Kidney glomerular epithelial cell (primary cell): ENCODE measurements at places on chromosomes 16 and 17.

GRCh38 chr17:42334677-42335076 is 46.4 kb downstream of the STAT5A start:
- DNase-seq: no peak

GRCh38 chr16:67886387-67886786 is 1.7 kb downstream of the NRN1L start:
- DNase-seq: no peak

- no peak for DNase-seq
These were observed 14.3 kb upstream of the METTL22 start for GRCh38 chr16:8607214-8607613.

DNA sequence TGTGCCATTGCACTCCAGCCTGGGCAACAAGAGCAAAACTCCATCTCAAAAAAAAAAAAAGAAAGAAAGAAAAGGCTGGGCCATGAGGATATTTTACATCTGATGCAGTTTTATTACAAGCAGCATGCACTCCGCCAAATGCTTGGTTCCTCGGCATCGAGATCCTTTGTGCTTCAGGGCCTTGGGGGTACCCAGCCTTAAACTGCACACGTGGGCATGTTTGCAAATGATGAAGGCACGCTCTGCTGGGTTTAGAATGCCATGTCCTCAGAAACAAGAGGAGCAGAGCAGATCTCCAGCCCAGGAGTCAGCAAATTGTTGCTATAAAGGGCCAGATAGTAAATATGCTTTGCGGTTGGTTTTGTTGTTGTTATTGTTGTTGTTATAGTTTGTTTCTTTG is 153.2 kb downstream of the KATNIP start:
- DNase-seq: no peak

- DNase-seq: no peak
These were observed 104.4 kb downstream of the GRIN2A start for GRCh38 chr16:10077861-10078260.

DNA sequence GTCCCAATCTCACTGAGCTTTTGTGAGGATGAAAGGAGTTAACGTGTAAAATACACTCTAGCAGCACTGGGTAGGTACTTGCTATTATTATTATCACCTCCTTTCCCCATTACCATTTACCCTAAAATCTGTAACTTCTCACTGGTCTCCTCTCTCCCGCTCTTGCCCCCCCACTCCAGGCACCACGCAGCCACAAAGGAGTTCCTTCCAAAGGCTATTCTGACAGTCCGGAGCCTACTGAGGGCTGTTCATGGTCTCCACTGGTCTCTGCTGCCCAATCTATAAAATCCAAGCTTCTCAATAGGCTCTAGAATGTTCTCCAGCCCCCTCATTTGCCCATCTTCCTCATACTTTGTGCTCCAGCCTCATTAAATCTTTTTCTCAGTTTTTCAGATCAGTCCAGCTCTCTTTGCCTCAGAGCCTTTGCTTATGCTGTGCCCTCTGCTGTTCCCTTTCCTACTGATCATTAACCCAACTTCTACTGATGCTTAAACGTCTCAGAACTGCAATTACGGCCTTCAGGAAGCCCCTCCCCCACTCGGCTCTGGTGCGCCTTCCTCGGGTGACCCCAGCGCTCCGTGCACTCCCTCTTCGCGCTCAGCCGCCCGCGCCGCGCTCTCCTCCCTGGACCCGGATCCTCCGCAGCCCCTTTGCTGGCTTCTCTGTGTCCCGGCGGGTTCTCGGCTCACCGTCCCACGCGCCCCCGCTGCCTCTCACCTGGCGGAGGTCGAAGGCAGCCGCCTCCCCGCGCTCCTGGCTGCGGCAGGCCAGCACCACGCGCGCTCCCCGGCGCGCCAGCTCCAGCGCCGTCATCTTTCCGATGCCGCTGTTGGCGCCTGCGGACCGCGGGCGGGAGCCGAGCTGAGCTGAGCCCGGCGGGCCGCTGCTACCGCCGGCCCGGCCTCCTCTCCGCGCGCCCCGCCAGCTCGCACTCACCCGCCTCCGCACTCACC is 737 bp downstream of the DHRS13 start:
- DNase-seq: peak; percentile 33

DNA sequence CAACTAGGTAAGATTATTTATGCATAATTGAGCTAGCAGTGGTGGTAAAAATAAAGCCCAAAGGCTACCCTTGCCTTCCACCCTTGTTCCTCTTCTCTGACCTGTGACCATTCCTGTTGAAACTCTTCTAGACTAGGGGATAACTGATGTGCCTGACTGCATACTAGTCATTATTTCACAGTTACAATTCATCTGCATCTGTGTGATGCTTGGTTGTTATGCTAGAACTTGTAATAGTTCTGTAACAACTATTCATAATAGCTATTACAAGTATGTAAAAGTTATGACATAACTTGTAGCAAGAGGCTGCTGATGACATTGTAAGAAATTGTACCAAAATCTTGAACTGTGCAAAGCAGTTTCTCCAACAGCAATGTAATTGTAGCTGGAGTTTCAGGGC is 2.4 kb upstream of the VAC14 start:
- DNase-seq: no peak

GRCh38 chr17:48728232-48729231 is at the start of gene HOXB13:
Gene HOXB13, minus strand, starts transcription at chr17:48728750. Its CDS starts 157 bp downstream, at chr17:48728593.
- DNase-seq: no peak

DNA sequence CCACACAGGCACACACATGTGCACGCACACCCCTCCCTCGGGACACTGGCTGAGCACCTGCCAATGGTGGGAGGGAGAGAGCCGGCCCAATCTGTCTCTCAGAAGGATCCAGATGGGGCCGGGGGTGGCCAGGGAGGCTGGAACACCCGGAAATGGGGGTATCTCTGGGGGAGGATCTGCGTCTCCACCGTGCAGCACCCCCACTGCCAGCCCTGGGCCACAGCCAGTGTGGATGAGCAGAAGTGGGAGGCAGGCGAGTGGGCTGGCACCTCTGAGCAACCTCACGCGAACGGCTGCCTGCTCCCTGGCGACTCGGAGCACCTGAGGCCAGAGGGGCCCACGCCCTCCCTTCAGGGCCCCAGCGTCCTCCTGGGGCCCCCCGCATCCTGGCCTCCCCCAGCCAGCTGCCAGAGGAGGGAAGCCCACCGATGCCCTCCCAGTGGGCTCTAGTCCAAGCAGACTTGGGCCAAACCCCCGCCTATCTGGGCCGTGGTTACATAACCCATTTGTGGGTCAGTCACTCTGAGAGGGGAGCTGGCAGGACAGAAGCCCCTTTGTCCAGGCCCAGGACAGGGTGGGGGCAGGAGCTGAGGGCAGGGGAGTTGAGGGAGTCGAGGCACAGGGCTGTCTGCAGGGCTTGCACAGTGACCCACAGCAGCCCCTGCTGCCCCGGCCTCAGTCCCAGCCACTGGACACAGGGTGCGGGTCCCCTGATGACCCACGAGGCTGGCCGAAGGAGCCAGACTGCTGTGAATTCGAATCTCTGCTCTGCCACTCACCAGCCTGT is 5.6 kb downstream of the CASKIN1 start:
- no peak for DNase-seq

GRCh38 chr16:14372471-14372870 is 257.6 kb downstream of the PARN start:
- no peak for DNase-seq

GRCh38 chr17:78294776-78295175 is 63.3 kb downstream of the TMEM235 start:
- DNase-seq: no peak

DNA sequence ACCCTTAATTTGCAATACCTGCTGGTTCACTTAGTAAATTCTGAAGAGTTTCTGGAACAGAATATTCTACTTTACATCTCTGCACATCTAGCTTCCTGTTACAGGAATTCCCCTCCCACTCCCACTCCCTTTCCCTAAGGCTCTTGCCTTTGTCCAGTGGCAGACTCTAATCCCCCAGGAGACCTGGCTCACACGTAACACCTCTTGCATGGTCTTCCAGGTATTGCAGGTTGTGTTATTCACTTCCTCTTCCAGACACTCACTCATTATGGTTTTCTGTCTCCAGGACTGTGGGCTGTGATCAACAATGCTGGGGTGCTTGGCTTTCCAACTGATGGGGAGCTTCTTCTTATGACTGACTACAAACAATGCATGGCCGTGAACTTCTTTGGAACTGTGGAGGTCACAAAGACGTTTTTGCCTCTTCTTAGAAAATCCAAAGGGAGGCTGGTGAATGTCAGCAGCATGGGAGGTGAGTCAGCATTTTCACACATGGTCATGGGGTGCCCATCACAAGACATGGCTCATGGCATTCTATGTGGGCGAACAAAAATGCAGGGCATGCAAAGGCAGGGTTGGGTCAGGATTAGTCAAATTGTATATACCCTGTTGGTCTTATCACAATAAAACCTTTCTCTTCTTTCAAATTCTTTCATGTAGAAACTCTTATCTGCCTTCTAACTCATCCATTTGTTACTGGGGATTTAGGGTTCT is 35.8 kb downstream of the HSD17B2 start:
- peak; percentile 27 for DNase-seq

GRCh38 chr16:5870886-5871691 is 773.5 kb upstream of the EEF2KMT start:
- no peak for DNase-seq

DNA sequence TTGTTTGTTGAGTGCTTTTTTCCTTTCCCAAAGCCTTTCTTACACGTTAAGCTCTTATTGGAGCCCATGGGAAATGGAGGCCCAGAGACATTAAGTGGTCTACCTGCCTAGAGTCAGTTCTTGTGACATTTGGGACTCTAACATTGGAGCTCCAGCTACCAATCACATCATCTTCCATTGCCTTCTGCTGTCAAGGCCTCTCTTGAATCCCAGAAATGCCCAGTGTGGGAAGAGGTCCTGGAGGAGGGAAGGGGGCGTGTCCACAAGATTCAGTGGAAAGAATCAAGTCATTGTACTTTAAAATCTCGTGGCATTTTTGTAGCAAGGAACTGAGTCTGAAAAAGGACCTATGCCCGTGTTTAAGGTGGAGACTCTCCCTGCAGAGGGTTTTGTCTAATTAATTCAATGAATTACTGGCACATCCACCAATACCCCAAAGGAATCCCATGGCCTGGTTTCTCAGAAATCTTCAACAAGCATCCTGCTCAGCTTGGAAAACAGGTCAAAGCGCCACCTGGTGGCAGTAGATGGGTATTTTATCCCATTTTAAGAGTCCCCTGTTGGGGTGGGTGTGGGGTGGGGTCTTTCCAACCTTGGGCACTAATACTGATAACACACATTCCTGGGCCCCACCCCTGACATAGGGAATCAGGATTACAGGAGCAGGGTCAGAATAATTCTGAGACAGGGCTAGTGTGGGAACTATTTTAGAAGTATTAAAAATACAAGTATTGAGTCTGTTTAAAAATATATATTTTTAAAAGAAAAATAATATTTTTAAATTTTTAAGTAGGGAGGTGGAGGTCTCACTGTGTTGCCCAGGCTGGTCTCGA is 24.6 kb downstream of the GPT2 start:
- peak; percentile 67 for DNase-seq

- DNase-seq: no peak
These were observed 244.1 kb downstream of the STX8 start for GRCh38 chr17:9331279-9332131.

GRCh38 chr16:80619824-80620223 is 79.0 kb downstream of the DYNLRB2 start:
- no peak for DNase-seq

GRCh38 chr17:58060596-58061191 is 22.5 kb upstream of the DYNLL2 start:
- DNase-seq: no peak

DNA sequence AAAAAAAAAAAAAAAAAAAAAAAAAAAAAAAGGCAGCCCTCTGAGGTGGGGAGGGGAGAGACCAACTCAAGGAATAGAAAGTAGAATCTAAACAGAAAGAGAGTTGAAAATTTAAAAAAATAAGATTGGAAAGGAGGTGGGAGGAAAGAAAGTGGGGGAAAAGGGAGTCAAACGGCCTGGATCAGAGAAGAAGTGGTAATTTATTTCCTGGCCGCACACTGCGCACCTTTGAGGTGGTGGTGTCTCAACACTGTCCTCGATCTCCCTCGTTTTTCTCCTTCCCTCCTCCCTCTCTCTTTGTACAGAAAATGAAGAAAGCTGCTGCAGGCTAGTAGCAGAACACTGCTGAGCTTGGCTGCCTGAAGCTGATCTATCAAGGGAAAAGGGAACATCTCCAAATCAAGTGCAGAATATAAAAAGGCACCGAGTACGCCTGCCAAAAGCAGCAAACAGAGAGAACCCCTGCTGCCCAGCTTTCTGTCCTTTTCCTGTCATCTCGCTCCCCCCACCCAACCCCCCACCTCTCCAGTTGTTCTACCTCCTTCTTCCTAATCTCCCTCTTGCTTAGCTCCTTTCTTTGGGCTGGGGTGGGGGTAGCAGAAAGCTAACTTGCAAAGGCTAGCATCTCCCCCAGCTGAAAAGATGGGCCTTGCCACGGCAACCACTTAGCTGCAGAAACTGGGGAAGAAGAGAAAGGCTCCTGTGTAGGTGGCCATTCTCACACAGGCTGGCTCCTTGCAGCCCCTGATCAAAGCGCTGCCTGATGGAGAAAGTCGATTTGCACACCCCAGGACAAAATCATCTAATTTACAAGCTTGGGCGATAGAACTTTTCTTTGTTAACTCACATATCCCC is 22.5 kb downstream of the AXIN2 start:
- DNase-seq: no peak

DNA sequence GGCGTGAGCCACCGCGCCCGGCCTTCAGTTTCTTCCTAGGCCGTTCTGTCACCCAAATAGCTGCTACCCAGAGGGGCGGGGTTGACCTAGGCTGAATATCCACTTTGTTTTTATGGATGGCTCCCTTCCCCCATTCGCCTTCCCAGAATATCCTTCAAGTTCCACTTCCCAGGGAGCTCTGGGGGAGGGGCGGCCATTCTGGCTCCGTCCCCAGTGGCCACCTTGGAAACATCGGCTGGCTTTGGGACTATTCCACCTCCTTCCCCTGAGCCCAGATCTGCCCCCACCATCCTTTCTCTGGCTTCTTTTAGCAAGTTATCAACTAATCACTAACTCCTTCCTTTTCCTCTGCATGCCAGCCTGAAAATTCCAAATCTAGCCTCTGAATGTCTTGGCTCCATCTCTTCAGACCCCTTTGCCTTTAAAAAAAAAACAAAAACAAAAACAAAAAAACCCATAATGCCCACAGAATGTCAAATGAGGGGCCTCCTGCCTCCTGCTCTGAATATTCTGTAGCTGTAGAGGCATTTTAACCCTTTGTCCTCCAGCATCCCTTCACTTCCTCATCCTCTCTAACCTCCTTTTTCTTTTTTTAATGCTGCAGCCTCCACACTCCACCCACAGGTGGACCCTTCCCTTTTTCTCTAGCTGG is 6.4 kb downstream of the ATP1B2 start:
- DNase-seq: no peak
